ENCODE measurements at places on chromosomes 4 and X.

DNA sequence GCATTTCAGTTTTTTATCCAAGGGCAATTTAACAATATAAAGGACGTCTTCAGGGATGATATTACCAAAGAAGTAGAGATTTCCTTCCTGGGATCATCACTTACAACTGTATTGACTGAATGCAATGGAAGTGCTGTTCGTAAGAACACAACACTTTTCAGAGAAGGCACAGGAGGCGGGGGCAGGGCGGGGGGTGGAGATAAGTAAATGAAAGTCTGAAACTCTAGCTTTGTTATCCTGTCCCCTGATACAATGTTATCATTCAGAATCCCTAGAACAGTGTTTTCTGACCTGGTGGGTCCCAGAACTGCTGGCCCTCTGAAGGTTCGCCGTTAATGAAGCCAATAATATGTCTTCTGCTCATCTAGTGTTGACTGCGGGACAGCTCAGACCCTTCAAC is 124.6 kb downstream of the NSUN7 start:
- no peak for DNase-seq

- no peak for DNase-seq
Measured at GRCh38 chr4:169791062-169791461, 33.3 kb upstream of the HPF1 start.

- DNase-seq: no peak
Measured at GRCh38 chr4:55159851-55160250, 34.5 kb upstream of the KDR start.

GRCh38 chr4:44421330-44422065 is 27.1 kb downstream of the KCTD8 start:
- DNase-seq: no peak

DNA sequence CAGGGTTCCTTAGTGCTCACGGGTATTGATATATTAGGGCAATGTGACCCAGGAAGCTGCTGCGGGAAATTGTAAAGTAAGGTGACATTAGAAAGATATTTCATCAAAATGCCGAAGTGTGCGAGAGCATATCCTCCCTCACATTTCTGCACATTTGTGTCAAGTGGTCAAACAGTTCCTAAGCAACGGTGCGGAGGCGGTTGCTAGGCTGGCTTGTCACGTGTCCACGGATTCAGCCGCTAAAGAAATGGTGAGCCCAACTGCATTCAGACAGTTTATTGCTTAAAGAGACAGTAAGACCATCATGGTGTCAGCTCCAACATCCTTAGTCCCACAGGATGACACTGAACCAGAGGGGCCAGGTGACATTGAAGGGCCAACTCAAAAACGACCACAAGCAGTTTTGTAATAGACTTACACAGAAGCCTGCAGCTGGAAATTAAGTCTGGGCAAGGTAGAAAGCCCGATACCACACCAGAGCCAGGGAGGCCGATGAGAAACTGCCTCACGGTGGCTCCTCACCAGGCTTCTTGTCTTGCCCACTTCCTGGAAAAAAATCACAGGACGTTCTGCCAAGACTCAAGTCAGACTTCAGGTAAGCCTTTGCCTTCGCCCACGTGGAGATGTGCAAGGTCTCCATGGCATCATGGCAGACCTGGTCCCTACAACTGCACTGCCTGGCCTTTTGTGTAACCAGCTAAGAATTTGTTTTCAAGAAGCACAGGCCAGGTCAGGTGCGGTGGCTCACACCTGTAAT is 50.4 kb downstream of the USP11 start:
- DNase-seq: no peak

DNA sequence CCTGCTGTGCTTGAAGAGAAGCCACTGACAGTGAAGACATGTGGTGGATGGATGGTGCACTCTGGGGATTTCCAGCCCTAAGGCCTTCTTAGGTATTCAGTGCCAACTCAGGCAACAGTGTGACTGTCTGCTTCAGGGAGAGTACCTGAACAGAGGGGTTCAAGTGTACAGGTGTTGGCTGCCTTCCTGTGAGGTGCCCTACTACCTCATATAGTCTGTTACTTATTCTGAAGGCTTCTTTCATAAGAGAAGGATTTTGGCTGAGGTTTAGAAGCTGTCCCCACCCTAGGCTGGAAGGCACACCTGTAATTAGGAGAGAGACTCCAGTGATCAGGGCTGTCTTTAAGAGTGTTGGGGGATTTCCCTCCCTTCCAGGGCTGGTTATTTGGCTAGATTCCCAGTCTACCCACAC is 1.8 kb downstream of the FTHL17 start:
- no peak for DNase-seq

DNA sequence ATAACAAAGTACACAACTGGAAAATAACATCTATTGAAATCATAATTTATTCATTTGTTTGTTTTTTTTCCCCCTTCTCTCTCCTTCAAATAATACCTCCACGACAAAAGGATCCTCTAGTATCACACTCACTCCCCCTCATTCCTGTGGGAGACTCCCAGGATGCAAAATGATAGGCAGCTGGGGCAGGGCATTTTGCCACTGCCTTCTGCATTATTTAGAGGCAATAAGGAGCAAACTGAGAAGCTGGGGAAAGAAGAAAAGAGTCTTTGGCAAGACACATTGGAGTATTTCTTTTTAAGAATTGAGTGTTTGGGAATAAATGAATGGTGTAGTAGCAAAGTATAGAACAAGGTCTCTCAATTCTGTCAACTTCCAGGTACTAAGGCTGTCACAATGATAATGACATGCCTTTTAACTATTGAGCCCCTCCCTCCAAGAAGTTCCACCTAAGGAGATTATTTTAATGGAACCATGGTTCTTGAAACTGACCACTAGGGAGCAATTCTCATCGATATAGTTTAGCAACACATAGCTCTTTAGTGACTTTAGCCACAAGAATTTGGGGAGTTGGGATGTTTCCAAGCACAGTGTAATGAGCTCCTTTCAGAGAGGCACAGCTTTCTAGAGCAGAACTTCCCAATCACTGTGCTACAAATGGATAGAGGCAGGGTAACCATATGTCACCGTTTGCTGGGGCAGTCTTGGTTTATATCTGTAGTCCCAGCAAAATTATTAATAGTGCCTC is 303.3 kb downstream of the FRMPD4 start:
- no peak for DNase-seq

DNA sequence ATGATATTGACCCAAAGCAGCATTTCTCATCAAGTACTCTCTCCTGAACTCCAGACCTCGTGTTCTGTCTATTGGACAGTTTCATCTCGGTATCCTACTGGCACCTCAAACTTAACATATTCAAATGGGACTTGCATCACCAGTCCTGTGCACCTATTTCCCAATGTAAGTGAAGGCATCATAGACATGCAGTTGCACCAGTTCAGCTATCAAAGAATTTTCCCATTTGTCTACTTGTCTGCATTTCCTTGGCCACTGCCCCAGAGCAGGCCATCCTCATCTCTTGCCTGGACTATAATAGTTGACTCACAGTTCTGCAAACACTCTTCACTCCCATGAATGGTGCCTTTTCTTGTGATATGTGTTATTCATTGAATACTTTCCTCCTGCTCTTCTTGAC is 11.3 kb upstream of the LIMCH1 start:
- no peak for DNase-seq

DNA sequence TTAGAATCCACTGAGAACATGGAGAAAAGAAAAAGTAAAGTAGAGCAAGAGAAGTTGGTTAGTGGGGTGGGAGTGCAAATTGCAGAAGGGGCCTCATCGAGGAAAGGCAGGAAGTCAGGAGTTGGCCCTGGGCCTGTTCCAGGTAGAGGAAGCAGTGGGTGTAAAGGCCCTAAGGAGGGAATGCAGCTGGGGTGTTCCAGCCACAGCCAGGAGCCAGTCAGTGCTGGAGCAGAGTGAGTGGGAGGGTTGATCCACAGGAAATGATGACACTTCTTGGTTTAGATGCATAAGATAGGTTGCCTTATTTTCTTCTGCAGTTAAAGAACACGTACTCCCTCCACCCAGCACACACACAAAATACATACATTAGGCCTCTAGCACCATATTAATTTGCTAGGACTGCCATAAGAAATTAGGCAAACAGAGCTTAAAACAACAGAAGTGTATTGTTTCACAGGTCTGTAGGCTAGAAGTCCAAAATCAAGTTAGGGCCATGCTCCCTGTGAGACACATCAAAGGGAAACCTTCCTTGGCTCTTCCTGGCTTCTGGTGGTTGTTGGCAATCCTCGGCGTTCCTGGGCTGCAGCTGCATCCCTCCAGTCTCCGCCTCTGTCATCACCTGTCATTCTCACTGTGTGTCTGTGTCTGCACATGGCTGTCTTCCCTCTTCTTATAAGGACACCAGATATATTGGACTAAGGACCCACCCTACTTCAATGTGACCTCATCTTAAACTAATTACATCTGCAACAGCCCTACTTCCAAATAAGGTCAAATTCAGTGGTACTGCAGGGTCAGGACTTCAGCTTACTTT is 205.9 kb downstream of the AASDH start:
- DNase-seq: peak; percentile 21

- DNase-seq: no peak
Measured at GRCh38 chr4:138181287-138181686, 60.9 kb downstream of the SLC7A11 start.

GRCh38 chrX:30831082-30831481 is 58.0 kb downstream of the TAB3 start:
- DNase-seq: peak; percentile 1

DNA sequence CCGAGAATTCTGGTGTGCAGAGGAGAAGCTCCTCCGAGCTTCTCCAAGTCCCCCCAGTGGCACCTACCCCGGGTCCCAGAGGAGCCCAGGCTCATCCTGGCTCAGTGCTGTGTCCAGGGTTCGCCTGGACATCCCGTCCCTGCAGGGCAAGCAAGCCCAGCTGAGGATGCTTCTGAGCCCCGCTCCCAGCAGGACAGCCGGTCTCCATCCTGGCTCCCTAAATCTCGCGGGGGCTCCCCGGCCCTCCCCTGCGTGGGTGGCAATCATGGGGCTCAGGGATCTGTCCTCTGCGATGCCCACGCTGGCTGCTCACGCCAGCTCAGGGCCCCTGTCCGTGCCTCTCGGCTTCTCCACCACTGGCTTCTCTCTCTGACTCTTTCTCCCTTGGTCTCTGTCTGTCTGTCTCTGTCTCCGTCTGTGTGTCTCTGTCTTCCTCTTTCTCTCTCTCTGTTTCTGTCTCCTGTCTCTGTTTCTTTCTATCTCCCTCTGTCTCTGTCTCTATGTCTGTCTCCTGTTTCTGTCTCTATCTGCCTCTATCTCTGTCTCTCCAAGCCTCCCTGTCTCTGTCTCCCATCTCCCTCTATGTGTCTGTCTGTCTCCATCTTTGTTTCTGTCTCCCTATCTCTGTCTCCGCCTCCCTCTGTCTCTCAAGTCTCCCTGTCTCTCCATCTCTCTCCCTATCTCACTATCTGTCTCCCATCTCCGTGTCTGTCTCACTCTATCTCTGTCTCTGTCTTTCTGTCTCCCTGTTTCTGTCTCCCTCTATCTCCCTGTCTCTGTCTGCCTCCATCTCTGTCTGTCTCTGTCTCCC is 27.8 kb upstream of the SLC25A6 start:
- DNase-seq: no peak

DNA sequence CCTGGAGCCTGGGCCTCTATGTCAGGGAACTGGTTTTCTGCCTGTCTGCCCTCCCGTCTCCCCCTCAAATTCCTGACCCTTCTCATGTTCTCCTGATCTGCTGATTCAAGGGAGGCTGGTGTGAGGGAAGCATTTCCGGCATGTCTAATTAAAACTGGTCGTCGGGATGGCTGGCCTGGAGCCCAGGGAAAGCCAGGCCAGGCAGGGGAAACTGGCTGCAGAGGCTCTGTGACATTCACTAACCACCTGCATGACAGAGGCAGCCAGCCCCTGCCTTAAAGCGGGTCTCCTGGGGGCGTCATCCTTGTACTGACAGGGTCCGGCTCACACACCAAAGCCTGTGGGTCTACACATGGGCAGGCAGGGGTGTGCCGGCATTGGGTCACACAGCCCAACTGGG is 35.2 kb downstream of the ABLIM2 start:
- no peak for DNase-seq

- DNase-seq: no peak
Measured at GRCh38 chr4:103329642-103330041, 131.5 kb upstream of the CENPE start.

DNA sequence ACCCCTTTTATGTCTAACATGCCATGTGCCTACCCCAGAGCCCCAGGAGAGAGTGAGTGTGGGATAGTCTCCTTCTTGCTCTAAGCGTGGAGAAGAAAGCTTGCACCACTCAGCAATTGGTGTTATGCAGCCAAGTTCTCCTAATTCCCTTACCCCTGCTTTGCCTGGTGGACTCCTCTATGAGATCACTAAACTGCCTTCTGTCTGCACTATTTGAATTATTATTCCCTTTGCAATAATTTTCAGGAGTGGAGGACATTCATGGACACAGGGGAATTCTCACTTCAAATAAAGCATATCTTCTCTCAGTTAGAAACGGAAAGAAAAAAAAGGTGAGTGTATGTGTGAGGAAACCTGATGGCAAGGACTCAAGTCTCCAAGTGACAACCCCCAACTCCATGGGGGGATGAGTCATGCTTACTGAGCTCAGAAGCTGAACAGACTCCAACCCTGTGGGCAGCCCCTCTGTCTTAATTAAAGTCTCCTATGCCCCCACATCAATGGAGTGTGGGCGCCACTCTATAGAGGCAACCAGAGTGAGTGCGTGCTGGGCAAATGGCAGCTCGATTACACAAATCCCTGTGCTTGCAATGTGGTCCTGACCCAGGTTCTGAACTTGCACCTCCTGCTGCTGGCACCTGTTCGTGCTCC is 381.9 kb downstream of the RAB28 start:
- DNase-seq: no peak
